ENCODE measurements at places on chromosomes 16 and 17.
A peak's percentile ranks its signal among the peaks of the same experiment; 100 is the strongest.

DNA sequence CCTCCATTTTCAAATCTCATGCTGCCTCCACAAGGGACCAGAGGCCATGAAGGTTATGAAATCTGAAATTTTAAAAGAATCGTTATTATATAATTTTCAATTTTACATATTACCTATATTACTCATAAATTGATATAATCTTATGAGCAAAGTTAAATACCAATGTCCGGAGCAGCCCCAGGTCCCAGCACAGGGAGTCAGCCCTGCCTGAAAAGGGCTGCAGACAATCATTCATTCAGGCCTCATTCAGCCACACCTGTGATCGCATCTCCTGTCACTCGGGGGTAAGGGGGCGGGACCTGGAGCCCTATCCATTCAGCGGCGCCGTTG is 172.5 kb downstream of the AHSP start:
- no peak for DNase-seq

GRCh38 chr16:57434003-57434402 is 13.2 kb downstream of the CIAPIN1 start:
- DNase-seq = no peak

DNA sequence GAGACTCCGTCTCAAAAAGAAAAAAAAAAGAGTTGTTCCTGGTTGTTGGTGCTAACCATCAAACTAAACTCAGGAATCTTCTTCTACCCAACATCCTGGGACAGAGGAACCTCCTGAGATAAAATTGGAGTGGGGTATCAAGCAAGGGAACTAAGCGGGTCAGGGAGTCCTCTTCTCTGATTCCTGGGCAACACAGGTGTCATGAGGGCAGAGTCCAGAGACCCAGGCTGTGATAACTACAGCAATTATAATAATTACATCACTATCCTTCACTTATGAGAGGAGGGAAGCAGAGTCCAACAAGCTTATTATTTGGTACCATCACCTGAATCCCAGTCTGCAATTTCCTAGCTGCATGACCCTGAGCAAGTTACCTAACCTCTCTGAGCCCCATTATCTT is 8.1 kb downstream of the C17orf50 start:
- no peak for DNase-seq

GRCh38 chr17:6346986-6347385 is 87.9 kb downstream of the AIPL1 start:
- DNase-seq = no peak

DNA sequence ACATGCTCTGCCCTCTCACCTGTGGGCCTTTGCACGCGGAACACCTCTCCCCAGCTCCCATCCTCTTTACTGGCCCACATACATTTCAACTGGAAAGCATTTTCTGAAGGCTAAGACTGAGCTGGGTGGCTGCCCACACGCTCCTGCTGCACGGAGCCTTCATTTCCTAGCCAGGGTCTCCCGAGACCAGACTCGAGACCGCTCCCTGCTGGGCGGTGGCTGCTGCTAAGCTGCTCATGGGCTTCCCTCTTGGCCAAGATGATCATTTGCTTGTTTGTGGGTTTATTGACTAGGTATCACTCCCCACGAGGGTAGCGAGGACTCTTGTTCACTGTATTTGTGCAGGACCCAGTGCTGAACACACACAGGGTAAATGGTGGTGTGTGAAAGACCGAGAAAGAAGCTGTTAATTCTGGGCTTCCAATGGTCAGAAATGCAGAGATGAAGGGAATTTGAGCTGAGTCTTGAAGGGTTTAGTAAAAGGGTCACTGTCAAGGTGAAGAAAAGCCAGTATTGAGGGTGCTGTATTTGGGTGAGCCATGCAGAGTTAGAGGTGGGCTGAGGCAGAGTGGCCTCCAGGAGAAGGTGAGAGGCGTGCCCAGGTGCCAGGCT is 907 bp downstream of the TRAPPC2L start:
- DNase-seq = peak; percentile 54

All from central memory CD8-positive, alpha-beta T cell (primary cell).